ENCODE measurements at places on chromosomes 5 and 9.

- no peak for DNase-seq
Observed at GRCh38 chr9:20402273-20402875, 219.9 kb downstream of the MLLT3 start.

DNA sequence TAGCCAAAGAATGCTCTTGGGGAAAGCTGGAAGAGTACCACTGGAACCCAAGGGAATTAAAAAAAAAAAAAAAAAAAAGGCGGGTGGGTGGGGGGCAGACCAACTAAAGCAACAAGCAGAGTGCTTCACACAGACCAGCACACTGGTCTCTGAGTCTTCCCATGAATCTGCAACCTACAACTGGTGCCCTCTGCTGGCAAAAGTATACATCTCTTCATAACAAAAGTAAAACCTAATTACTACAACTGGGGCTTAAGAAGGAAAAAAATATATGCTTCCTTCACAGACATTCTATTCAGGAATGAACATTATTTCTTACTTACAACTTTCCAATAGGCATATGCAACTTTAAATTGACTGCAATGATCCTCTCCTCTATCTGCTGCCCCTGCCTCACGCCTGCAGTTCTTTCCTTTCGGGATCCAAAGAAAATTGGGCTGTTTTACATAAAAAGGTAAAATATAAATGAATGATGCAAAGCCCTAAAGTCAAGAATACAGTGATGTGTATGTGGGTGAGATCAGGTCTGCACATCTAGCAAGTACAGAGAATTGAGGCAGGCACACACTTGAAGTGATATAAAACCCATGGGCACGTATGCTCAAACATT is 7.2 kb upstream of the KLHL3 start:
- DNase-seq: peak; percentile 21

- DNase-seq: no peak
Observed at GRCh38 chr5:115850744-115851416, 9.1 kb downstream of the AP3S1 start.

GRCh38 chr9:114694719-114695269 is 12.8 kb upstream of the TEX48 start:
- DNase-seq: no peak
